T follicular helper cell (primary cell): ENCODE measurements at places on chromosomes 12 and 14.

DNA sequence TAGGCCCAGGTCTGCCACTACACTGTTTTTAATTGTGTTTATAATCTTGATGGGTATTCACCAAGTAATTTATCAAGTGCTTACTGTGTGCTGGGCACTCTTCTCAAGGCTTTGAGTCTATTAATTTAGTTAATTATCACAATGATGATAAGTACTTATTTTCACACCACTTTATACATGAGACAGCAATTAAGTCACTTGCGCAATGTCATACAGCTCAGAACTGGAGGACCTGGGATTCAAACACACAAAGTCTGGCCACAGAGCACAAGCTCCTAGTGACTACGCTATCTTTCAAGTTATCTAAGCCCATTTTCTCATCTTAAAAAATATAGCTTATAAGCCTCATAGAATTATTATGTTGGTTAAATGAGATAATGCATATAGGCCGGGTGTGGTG lies 85.0 kb downstream of the LLPH start:
- no peak for DNase-seq

DNA sequence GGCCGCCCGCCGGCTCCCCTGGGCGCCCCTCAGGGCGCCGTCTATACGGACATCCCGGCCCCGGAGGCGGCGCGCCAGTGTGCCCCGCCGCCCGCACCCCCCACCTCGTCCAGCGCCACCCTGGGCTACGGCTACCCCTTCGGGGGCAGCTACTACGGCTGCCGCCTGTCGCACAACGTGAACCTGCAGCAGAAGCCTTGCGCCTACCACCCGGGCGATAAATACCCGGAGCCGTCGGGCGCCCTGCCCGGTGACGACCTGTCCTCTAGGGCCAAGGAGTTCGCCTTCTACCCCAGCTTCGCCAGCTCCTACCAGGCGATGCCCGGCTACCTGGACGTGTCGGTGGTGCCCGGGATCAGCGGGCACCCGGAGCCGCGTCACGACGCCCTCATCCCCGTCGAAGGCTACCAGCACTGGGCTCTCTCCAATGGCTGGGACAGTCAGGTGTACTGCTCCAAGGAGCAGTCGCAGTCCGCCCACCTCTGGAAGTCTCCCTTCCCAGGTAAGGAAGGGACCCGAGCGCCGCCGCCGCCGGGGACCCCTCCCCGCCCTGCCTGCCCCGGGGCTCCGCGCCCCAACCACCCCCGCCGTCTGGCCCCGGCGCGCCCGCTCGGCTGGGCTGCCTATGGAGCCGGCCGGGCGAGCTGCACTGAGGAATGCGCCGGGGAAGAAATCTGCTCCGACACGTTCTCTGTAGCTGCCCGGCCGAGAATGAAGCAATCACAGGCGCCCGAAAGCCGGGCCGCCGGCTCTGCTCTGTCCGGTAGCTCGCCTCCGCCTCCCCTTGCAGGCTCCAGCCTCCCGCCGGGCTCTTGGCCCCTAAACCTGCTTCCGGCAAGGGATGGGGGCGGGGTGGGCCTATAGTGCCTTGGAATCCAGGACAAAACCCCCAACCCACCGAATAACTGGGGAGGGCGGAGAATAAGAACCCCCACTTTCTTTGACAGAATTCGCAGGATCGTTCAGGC lies 794 bp downstream of the HOXC13 start:
- DNase-seq = no peak

- no peak for DNase-seq
Observed at GRCh38 chr14:94128216-94128839, 1.1 kb downstream of the IFI27L2 start.

- DNase-seq = no peak
Observed at GRCh38 chr14:34853041-34853440, 22.1 kb downstream of the BAZ1A start.

DNA sequence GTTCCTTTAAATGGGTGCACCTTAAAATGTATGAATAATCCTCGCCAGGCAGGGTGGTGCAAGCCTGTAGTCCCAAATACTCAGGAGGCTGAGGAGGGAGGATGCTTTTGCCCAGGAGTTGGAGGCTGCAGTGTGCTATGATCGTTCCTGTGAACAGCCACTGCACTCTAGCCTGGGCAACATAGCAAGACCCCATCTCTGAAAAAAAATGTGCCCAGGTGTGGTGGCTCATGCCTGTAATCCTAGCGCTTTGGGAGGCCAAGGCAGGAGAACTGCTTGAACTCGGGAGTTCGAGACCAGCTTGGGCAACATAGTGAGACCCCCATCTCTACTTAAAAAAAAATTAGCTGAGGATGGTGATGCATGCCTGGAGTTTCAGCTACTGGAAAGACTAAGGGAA lies 39.6 kb downstream of the ACACB start:
- DNase-seq = no peak

DNA sequence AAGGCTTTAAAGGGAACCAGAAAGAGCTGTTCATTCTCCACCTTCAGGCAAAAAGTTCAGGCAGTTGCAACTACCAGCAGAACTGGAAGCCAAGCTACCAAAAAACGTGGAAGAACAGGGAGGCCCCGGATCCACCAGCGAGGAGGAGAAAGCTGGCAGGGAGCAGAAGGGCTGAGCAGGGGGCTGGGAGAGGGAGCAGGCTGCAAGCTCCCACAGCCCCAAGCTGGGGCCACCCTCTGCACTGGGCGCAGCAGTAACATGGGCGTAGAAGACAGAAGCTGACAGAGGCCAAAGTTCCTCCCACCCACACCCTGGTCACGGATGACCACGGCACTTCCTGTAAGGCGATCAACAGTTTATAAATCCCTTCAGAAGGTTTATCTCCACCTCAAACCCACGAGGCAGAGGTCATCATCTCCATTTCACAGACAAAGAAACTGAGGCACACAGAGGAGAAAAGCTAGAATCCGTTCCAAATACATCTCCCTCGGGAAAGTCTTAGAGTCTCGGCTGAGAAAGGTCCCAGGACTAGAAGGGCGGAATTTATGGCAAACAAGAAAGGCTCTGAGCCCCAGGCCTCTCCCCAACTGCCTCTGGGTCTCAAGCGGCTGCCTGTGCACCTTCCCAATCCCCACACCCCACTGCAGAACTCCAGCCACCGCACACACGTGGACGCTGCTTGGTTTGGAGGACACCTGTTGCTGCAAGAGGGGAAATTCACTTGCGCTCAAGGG lies 1.8 kb downstream of the CCDC85C start:
- no peak for DNase-seq

DNA sequence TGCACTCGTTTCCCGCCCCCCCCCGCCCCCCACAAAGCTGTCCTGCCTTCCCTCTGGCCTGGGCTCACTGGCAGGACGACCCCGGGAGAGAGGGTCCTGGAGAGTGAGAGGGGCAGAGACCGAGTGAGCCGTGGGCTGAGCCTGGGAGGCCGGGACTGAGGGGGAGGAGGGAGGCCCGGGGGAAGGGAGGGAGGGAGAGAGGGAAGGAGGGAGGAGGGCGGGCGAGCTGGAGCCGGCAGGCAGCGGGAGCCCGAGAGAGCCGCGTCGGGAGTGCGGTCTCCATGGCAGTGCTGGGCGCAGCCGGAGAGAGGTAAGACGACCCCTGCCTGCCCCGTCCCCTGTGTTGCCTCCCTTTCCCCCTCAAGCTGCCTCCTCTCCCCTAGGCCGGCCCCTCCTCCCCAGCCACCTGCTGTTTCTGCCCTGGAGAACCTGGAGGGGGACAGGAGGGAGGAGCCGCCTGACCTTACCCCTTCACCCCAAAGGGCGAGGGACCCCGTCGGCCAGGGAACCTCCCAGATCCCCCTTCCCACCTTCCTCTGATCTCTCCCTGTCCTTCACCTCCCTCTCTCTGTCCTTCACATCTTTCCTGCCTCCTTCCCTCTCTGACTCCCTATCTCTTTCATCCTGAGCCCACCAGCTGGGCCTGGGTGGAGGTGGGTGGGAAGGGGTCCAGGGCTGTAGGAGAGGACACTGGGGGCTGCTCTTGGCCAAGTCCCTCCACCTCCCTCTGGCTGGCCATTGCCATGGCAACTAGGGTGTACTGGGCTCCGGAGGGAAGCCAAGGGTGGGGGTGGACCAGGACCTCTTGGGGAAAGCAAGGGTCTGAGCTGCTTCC lies at the start of gene GPR162:
Gene GPR162, plus strand, starts transcription at position 231 of the 835 bp plus-strand sequence. CDS start 2,078 bp downstream, outside the sequence.
- DNase-seq = no peak

GRCh38 chr12:454833-455232 lies 4.9 kb upstream of the B4GALNT3 start:
- no peak for DNase-seq

DNA sequence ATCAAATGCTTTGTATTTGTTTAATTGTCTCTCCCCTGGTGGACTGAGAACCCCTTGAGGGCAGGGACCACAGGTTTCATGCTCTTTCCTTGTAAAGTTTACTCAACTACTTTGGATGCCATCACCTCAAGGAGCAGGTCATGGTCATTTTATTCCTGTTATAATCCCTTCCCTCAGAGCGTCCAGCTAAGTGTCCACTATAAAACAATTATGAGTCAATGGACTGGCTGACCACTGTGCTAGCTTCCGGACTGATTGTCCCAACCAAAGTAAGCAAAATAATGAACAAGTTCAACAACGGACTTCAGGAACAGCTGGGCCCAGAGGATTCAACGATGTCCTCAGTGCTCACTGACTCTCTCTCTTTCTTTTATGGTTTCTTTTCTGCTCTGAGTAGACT lies 18.2 kb downstream of the AK7 start:
- no peak for DNase-seq

DNA sequence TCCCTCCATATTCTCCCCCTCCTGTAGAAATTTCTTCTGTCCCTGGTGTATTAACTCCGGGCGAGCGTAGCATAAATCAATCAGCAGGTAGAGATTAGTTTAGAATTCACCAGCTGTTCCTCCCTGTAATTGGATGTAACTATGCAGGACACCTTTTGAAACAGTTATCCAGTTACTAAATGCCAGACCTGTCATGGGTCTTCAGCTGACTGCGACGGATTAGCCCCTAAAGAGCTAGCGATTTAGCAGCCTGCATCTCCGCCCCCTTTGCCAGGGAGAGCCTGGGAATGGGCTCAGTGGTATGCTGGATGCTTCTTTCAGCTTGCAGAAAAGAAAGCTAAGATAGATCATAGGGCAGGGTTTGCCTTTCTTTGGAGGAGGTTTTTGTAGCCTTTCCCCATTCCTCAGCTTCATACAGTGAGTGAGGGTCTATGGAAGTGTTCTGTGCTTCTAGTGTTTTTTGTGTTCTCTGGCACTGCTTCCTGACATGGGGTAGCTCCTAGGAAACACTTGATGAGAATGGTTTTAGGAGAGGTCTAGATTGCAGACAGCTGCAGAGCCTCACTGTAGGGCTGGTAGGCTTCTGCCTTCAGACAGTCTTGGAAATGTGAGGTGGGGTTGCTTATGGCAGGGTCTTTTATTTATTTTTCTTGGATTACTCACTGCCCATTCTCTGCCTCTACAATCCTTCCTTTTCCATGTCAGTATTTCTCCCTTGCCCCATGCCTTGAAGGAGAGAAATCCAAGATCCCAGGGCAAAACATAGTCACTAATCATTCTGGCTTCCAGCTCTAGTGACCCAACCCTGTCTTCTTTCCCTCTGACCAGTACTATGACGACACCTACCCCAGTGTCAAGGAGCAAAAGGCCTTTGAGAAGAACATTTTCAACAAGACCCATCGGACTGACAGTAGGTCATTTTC lies 16.7 kb downstream of the COPZ1 start:
- DNase-seq = no peak

DNA sequence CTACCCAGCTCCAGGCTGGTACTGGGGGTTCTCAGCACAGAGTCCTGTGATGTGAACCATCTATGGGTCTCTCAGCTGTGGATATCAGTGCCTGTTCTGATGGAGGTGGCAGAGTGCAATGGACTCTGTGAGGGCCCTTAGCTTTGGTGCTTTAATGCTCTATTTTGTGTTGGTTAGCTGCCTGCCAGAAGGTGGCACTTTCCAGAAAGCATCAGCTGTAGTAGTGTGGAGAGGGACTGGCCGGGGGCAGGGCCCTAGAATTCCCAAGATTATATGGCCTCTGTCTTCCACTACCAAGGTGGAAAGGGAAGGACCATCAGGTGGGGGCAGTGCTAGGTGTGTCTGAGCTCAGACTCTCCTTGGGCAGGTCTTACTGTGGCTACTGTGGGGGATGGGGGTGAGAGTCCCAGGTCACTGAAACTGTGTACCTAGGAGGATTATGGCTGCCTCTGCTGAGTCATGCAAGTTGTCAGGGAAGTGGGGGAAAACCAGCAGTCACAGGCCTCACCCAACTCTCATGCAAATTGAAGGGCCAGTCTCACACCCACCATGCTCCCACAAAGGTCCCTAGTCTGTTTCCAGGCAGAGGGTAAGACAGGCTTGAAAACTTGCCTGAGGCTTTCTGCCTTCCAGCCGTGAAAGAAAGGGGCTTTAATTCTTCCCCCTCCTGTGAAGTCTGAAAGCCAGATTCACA lies 878.1 kb downstream of the C12orf50 start:
- no peak for DNase-seq

GRCh38 chr12:81819991-81820633 lies 61.0 kb upstream of the PPFIA2 start:
- DNase-seq = no peak

DNA sequence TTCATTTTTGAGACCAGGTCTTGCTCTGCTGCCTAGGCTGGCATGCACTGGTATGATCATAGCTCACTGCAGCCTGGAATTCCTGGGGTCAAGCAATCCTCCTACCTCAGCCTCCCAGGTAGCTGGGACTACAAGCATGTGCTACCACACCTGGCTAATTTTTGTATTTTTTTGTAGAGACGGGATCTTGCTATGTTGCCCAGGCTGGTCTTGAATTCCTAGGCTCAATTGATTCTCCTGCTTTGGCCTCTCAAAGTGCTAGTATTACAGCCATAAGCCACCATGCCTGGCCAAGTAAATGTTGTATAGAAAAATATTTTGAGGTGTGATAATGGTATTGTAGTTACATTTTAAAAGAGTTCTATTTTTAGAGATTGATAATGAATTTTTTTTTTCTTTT lies 12.6 kb downstream of the BIN2 start:
- DNase-seq = no peak

DNA sequence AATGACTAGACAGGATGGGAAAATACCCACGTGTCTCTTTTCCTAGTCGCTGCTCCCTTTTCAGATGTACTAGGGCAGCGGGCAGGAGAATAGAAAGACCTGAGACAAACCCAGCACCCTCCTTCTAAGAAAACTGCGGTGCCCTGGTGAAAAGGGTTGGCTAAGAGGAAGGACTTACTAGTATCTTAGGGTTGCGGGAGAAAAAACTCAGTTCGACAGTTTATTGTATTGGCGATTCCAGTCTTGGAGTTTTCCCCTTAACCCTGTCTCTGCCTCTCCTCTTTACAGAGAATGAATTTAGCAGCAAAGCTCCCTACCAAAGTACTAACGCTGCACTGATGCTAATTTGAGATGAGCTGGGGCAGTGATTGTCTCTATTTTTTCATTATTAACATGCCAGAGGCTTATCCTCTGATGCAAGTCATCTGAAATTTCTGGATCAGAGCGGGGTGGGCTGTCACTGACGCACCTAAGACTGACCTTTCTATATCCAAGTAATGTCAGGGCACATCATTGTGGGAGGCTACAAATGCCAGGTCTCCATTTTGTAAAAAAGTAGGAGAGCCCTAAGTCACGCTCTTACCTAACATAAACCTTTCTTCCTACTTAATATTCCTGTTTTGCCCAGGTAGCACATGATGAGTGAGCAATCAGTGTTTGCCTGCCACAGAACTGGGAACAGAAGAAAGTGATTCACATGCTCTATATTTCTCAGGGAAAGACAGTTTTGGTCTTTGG lies 916 bp upstream of the PAWR start:
- DNase-seq = no peak

GRCh38 chr12:117051380-117051779 lies 47.8 kb downstream of the TESC start:
- DNase-seq = no peak

GRCh38 chr12:46490635-46491034 lies 118.1 kb upstream of the SLC38A2 start:
- no peak for DNase-seq
